ENCODE measurements at places on chromosomes 3 and 15.

GRCh38 chr15:58690703-58691102, 58.8 kb downstream of the ADAM10 start:
- no peak for DNase-seq

GRCh38 chr3:182327196-182327681, 466.1 kb upstream of the ATP11B start:
- no peak for DNase-seq

DNA sequence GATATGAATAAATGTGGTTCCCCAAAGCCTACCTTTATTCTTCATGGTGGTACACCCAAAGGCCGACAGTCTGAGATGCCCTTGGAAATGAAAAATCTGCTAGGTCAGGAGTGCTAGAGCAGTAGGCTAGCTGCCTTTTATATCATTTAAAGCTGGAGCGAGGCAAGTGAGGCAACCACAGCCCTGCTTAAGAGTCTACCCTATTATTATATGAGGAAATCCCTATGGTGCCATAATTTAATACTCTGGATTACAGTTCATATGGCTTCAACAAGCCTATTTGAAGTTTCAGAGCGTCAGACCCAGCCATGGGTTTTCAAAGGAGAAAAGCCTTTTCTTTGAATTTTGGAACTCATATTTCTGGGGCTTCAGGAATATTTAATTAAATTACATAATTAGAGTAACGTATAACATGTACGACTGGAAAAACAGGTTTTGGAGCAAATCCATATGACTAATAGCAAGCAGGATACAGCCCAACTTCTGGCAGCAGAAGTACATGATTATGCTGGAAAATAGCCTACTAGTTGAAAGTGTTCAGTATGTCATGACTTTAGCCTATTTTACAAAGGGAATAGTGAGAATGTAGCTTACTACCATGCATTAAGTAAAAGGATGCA, 18.0 kb upstream of the SLTM start:
- DNase-seq, result no peak

- no peak for DNase-seq
These were observed 1.2 kb downstream of the MYD88 start for GRCh38 chr3:38139652-38140051.

DNA sequence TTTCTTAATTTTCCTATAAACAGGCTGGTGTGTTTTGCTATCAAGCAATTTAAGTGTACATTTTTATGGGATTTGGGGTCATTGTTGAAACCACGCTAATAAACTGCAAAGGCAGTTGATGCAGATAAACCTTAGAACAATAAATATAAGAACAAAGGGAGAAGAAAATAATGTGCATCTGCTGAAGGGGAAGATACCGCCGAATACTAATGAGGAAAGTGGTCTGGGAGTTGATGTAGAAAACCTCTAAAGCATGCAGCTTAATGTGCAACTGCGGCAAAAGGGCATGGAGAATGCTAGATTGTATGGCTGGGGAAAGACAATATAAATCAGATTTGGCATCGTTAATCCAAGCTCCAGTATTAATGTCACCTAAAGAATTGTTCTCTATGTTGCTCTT, 29.8 kb upstream of the CHL1 start:
- no peak for DNase-seq

GRCh38 chr3:38984110-38984509, 67.6 kb downstream of the SCN11A start:
- peak; percentile 5 for DNase-seq

GRCh38 chr3:95751509-95751908, 1062.9 kb upstream of the EPHA6 start:
- no peak for DNase-seq

- DNase-seq, result no peak
These were observed 40.2 kb downstream of the TBC1D2B start for GRCh38 chr15:78037328-78037727.

- DNase-seq, result no peak
These were observed 149.9 kb upstream of the LRTM1 start for GRCh38 chr3:55077726-55078125.

GRCh38 chr3:46030626-46031025, 3.3 kb upstream of the XCR1 start:
- no peak for DNase-seq

DNA sequence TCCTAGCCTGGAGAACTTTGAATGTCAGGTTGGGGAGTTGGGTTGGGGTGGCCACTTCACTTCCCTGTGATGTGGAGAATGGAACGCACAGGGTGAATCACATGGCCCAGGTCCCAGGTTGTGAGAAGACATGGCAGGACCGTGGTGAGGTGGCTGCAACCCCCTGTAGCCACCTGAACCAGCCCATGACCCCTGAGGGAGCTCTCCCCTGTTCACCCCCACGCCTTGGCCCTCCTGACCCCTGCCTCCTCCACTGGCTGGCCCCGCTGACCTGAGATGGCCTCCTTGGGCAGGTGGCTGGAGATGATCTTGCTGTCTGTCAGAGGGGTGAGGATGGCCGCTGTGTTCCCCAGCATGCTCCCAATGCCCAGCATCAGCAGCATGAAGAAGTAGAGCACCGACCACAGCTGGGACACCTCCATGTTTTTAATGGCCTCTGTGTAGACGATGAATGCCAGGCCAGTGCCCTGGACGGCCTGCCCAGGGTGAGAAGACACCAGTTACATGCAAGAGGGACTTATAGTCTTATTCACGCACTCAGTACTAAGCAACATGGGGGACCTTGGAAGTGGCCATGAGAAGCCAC, 31.0 kb downstream of the SLC6A20 start:
- no peak for DNase-seq

DNA sequence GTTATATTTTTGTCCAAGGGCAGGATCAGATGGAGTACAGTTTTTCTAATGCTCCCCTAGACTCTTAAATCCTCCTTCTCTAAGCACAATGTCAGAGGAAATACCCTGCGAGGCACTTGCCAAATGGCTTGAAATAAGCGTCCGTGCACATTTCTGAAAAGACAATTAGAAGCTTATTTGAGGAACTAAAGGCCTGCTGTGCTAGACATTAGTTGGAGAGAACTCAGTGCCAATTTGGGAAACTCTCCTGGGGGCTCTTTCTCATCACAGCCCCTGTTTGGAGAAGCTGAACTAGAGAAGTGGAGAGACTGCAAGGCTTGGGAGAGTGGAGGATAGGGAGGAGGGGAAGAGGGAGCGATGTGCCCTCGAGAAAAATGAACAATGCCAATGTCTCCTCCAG, 247.6 kb upstream of the C2CD4B start:
- DNase-seq, result no peak

DNA sequence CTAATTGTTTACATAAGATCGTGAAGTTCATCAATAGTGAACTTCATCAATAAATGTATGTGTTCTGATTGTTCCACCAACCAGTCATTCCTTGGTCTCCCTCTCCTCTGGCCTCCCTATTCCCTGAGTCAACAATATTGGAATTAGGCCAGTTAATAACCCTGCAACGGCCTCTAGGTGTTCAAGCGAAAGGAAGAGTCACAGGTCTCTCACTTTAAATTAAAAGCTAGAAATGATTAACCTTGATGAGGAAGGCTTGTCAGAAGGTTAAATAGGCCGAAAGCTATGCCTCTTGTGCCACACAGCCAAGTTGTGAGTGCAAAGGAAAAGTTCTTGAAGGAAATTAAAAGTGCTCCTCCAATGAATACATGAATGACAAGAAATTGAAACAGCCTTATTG, 89.4 kb upstream of the ACKR4 start:
- DNase-seq, result no peak

DNA sequence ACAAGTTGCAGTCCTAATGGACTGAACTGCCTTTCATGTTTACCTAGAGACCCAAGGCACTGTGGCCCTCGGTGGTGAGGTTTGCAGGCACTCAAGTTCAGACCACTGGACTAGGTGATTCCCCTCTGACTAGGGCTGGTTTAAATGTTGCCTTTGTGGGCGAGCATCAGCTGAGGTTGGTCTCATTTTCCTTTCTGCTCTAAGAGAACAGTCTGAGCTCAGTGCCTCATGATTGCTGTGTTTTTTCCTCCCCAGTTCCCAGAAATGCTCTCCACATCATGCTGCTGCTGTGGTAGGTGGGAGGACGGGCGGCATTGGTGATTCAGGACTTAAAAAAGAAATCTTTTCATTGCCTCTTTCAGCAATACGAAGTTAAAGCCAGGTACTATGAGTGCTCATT, 237.2 kb downstream of the MBNL1 start:
- DNase-seq, result no peak

- no peak for DNase-seq
These were observed 140.5 kb upstream of the TBL1XR1 start for GRCh38 chr3:177337541-177338331.

- DNase-seq, result no peak
These were observed 209.7 kb downstream of the P3H2 start for GRCh38 chr3:189911001-189911400.

DNA sequence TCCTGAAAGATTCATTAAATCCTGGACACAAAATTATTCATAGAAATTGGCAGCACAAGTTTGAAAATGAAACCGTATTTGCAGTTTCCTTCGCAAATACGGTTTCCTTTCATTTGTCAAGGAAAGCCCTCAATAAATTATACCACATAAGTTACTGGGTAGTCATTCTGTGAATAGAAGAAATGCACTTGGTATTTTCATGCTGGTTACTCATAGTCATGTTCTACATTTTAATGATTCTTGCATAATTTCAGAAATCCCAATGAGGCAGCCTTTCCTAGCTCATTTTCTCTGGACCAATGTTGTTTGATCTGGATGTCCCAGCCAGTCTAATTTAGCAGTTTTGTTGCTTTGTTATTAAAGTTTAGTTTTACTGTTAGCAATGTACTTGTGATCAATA, 43.2 kb downstream of the MINAR1 start:
- no peak for DNase-seq

- DNase-seq, result no peak
These were observed 46.2 kb downstream of the TRIM69 start for GRCh38 chr15:44782516-44782915.

DNA sequence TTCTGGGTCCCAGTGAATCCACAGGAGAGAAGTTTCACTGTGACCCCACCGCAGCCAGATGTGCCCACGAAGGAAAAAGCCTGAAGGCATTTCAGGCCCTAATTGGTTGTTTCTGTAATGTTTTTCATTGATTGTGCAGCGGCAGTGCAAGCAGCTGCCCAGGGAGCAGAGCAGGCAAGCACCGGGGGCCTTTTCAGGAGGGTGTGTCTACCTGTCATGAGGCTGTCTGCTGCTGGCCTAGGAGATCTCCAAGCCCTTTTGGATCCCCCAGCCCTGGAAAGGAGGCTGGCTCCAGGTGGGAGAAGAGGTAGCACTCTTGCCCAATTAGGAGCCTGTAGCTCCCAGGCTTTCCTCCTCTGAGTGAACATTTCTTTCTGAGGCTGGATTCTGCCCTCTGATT, 108.8 kb downstream of the EPHB1 start:
- no peak for DNase-seq

DNA sequence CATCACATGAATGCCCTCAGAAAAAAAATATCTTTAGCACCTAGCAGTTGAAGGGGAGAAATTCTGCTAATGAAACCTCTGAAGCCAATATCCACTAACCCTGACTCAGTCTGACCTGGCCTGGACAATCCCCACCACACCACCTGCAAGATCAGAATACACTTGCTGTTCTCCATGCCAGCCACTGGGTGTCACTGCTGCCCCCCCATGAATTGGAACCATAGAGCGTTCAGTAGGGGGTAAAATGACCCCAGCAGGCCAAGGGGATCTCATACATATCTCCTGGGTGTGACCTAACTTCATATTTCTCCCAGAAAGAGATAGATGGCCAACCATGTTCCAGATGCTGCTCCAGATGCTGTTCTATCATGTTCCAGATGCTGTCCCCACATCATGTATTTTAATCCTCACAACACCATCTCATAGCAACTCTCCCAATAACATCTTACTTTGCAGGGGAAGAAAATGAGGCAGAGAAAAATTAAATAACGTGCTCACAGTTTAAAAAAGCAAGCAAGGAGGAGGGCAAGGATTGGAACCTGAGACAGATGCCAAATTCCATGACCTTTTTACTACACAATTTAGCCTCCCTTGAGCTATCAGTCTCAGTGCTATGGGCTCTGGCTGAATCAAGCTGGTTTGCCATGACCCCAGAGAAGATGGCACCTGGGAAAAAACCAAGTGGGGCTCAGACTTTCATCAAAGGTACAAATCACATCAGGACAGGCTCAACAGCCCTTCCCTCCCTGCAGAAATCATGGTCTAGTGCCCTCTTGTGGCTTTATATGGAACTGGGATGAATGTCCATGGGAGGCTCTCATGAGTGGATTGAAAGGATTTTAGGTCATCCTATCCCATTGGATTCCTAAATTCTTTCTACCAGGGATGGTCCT, 12.4 kb downstream of the NTRK3 start:
- DNase-seq, result peak; percentile 61

GRCh38 chr3:157130467-157131251, 29.3 kb downstream of the CCNL1 start:
- peak; percentile 26 for DNase-seq

- DNase-seq, result no peak
These were observed 385.4 kb upstream of the LRRC3B start for GRCh38 chr3:26237036-26237682.

- DNase-seq, result no peak
These were observed 119.1 kb upstream of the PLCL2 start for GRCh38 chr3:16765661-16766060.

DNA sequence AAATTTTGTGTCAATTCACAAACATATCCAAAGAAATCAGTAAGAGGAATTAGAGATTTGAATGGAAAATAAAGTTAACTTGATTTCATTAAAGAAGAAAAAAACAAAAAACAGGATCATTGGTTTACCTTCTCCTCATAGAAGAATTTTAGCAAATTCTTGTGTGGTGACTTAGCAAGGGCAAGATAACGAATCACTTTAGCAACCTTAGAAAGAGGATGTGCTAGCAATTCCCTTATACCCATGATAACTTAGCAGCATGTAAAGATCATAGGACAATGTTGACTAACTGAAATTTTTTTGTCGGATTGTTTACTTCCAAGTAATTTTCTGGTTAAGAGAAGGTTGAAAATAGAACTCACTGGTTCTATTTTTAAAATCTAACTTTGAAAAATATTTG, 609.3 kb downstream of the GBE1 start:
- no peak for DNase-seq

DNA sequence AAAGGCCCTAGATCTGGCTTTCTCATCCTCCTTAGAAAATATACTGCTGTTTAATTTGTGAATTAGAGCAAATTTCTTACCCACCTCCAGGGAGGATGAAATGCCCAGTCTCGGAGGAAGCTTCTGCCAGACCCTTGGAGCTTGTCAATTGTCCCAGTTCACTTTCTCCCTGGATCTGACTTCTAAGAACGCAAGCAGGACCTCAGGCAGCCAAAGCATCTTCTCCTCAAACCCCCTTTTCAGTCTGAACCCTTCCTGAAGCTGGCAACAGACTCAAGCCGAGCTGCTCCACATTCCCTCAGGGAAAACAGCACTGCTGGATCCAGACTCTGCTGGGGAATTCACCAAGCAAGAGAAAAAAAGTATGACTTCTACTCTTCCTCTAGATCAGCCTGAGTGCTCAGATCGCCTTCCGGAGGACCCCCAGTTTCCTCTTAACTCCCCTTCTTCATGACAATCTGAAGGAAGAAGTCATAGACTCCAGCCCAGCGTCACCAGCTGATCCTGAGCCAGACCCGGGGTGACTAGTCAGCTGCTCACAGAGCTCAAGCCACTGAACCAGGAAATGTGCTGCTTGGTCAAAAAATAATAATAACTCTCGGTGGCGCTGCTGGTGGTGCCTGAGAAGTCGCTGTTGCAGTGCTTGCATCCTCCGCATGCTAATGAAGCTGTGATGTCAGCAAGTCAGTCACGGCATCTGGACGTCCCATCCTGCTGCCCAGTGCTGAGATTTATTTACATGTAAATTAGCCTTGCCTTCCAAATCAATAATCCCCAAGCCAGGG, at the start of gene PRICKLE2:
Gene PRICKLE2, minus strand, starts transcription at position 641 of the 785 bp plus-strand sequence. CDS start 26,539 bp downstream, outside the sequence.
- DNase-seq, result no peak

GRCh38 chr3:188841906-188842305, 329.9 kb upstream of the TPRG1 start:
- DNase-seq, result no peak

Measured in hematopoietic multipotent progenitor cell treated with erythropoietin and hydrocortisone succinate and interleukin-3 and kit ligand, for 8 days (in vitro differentiated cells).